ENCODE measurements at places on chromosomes 6 and 20.
A peak's percentile ranks its signal among the peaks of the same experiment; 100 is the strongest.

DNA sequence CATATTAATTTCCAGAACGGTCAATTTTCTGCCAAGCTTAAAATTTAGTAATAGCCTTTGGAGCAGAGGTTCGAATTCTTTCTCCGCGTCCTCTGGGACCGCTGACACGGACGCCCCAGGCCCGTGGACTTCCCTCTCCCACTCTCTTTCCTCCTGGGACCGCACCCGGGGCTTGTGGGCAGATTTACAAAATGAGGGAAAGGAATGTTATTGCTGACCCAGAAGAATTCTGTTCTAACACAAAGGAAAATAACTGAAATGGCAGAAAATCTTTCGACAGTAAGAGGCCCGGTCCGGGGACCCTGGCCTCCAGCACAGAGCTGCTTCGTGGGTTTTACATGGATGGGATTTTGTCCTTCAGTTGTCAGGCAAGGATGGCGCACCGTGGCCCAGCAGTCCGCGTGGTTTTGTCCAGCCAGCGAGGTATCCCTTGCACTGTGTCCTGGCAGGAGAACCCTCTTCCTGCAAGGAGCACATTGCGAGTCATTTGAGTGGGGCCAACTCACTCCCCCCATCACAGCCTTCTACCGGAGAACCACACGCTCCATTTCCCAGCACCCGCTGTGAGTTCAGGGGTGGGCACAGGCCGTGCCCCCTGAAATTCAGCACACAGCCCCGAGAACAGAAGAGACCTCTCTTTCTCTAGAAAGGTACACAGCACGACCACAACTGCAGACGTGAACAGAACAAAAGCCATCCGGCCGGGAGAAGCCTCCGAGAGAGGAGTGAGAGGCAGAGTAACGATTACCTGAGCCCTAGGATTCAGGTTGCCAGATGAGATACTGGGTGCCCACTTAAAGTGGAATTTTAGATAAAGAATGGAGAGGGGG lies 106.0 kb upstream of the AFDN start:
- no peak for DNase-seq

GRCh38 chr20:34876406-34877282 lies at the start of gene ACSS2:
Gene ACSS2 (plus strand): TSS chr20:34876612. CDS start chr20:34876646, 34 bp downstream.
- DNase-seq = peak; percentile 99

- no peak for DNase-seq
These were observed 64.4 kb upstream of the IYD start for GRCh38 chr6:150304429-150304828.

DNA sequence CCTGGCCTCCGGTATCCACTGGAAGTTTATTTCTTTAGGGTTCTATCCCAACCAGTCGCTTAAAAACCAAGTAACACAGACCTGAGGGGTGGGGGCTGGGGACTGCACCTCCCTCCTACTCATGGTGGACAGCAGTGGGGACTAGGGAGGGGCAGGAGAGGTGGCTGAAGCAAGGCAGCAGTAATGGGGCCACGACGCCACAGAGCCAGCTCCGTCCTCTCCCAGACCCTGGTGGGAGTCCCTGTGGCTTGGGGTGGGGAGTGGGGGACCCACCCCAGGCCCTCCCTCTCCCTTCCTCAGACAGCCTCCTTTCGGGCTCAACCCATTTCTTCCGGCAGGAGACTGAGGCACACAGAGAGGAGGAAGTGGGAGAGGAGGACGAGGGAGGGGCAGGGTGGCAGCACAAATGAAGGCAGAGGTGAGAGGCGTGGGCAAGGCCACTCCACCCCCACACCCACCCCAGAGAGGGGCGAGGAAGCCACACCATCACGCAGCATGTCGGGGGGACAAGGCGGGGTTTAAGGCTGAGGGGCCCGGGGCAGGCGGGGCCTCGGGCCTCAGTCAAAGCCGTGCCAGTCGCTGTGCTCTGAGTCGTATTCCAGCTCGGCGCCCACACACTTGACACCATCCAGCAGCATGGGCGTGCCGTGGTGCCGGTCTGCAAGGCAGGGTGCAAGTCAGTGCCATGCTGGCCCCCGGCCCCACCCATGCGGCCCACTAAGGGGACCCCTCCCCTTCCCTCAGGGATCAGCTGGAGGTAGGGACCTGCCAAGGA lies 13.9 kb downstream of the ADISSP start:
- DNase-seq = no peak

DNA sequence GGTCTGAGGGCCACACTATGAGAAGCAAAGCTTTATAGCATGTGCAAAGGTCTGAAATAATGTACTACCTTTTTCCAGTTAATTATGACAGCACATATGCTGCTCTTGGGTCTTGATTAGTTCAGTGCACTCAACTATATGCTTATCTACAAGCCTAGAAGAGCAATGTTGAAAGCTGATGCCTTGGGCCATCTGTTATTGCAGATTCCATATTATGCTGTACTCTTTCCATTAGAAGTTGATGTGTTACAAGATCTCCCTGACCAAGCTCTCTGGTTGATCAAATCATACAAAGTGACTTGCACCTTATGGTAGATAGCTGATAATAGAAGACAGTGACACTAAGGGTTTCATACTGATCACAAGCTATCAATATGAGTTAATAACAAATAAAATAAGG lies 327.3 kb downstream of the FRK start:
- no peak for DNase-seq

DNA sequence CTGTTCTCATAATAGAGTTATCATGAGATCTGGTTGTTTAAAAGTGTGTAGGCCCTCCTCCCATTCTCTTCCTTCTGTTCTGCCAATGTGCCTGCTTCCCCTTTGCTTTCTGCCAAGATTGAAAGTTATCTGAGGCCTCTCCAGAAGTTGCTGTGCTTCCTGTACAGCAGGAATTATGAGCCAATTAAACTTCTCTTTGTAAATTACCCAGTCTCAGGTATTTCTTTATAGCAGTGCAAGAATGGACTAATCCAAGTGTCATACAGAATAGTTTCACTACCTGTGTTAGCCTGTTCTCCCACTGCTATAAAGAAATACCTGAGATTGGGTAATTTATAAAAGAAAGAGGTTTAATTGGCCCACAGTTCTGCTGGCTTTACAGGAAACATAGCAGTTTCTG lies 100.0 kb downstream of the CD24 start:
- DNase-seq = no peak

DNA sequence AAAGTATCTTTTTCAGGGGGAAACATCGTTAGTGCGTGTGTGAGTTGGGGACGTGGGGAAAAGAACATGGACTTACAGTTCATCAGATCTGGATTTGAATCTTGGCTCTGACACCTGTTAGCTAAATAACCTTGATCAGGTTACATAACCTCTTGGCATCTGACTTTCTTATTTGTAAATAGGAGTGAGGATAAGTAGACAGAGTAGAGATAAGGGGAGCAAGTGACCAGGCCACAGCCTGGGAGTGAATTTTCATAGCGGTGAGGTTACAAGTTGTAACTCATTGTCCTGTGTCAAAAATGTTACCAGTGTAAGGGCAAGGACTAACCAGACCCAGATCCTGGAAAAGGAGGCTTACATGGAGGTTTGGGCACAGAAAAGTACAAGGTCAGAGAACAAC lies 733.5 kb upstream of the MMS22L start:
- DNase-seq = no peak

- DNase-seq = no peak
These were observed 63.0 kb upstream of the ANKEF1 start for GRCh38 chr20:9971746-9972145.
